GDM1 (cell line): ENCODE measurements at places on chromosomes 2 and 18.

- DNase-seq: no peak
Observed at GRCh38 chr2:54513363-54513715, 57.2 kb downstream of the SPTBN1 start.

DNA sequence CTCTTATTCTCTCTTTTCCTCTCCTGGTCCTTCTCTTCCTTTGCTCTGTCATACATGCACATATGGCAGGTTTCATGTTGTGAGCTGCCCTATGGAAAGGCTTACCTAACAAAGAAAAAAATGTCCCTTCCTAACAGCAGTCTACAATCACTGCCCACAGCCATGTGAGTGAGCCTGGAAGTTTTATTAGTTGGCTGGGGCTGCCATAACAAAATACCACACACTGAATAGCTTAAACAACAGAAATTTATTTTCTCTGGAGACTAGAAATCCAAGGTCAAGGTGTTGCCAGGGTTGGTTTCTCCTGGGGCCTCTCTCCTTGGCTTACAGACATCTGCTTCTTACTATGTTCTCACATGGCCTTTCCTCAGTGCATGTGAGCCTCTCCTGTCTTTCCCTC, 142.1 kb downstream of the TRIB2 start:
- DNase-seq: no peak

GRCh38 chr2:151056870-151057269, 204.8 kb downstream of the RBM43 start:
- DNase-seq: no peak

- peak; percentile 1 for DNase-seq
Observed at GRCh38 chr2:202762556-202762955, 109.0 kb downstream of the ICA1L start.

DNA sequence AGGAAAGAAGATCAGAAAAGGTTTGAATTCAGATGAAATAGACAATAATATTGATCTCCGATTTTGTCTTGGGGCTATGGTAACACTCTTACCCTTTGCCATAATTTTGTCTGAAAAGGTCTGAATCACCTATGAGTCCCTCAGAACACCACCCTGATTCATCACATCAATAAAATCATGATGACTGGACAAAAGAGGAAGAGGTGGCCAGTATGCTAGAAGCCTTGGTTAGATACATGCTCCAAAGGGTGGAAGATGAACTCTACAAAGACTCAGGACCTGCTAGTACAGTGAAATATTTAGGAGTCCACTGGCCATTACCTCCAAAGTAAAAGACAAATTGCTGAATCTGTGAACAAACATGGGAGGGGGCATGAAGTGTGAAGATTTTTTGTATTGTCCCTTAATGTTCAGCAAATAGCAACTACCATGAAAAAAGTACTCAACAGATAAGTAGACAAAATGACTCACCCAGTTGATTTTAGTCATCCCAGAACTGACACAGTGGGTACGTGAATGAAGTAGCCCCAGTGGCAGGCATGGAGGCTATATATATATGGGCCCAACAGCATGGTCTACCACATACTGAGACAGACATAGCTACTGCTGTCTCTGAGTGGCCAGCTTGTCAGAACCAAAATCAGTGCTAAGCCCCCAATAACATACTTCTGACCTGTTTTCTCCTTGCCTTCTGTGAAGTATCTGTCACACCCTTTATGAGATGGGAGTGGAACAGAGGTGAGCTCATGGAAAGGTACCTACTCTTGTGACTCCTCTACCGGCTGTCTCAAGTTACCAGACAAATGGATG, 36.5 kb upstream of the GLS start:
- no peak for DNase-seq

DNA sequence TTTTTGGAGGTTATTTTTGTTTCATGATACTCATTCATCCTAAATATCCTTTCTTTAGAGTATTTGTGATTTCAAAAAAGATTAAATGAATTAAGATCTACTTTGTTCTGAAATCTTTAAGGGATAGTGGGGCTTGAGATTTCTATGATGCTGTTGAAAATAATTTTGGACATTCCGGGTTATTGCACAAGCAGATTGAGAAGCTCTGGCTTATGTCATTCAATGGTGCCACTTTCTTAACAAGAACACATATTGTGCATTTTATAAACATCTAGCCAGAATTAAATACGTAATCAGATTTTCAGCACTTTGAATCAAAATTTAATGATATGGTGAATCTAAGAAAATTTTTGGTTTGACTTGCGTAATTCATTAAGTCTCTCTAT, 207.7 kb upstream of the COL3A1 start:
- DNase-seq: no peak

GRCh38 chr18:46623541-46623940, 33.5 kb downstream of the LOXHD1 start:
- DNase-seq: peak; percentile 83

DNA sequence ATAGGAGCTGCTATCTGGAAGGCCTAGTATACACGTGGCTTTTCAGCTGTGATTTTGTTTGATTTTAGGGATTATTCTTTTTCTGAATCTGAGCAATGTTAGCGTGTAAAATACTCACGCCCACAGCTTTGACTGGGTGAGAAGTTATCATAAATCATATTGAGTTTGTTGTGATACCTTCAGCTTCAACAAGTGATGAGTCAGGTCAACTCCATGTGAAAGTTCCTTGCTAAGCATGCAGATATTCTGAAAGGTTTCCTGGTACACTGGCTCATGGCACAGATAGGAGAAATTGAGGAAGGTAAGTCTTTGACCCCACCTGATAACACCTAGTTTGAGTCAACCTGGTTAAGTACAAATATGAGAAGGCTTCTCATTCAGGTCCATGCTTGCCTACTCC, at the start of gene GKN1:
GKN1 (plus strand) TSS at position 386 of the 400 bp plus-strand sequence. CDS start 42 bp downstream, outside the sequence.
- no peak for DNase-seq
